CD8-positive, alpha-beta T cell (primary cell): ENCODE measurements at places on chromosomes 2 and 18.

DNA sequence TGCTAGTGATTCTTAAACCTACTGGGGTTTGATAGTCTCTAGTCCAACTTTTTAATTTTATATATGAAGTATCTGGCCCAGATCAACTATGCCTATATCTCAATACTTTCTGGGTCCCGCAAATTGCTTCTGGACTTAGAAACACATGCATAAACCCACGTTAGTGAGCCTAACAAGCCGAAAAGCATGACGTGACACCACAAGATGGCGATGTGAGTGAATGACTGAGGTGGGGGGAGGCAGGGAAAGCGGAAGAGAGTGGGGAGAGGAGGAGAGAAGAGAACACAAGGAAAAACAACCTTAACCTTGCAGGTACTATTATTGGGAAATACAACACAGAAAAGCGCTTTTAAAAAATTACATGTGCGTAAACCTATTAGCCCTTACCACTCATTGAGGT lies 13.8 kb downstream of the PDIA6 start:
- DNase-seq, result no peak

DNA sequence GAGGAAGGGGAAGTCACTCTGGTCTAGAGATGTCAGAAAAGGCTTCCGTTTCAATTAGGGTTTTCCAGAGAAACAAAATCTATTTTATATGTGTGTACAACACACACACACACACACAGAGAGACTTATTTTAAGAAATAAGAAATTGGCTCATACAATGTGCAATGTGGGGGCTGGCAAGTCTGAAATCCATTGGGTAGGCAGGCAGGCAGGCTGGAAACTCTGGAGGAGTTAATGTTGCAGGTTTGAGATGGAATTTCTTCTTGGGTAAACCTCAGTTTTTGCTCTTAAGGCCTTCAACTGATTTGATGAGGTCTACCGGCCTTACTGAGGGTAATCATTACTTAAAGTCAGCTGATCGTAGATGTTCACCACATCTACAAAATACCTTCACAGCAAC lies 62.6 kb downstream of the MDH1 start:
- DNase-seq, result no peak

- no peak for DNase-seq
Measured at GRCh38 chr2:145157741-145158591, 638.0 kb upstream of the ZEB2 start.

DNA sequence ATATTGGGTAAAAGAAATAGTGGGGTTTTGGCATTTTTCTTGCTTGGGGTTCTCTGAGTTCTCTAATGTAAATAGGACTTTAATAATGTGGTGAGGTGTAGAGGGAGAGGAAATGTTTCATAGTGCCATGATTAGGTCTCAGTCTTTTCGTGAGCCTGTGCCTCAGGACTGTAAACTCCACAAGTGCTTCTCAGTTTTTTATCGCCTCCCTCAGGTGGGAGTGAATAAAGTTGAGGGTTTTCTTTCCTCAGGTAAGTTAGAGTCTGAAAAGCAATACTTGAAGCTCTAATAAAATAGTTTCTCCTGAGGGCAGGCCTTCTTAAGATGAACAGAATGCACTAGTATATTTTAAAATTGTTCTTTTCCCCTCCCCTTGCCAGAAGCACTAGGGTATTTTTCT lies 243.1 kb upstream of the SETBP1 start:
- no peak for DNase-seq

- no peak for DNase-seq
Measured at GRCh38 chr2:65686928-65687521, 254.6 kb upstream of the SPRED2 start.

- DNase-seq, result no peak
Measured at GRCh38 chr2:64348386-64349130, 105.4 kb upstream of the LGALSL start.

DNA sequence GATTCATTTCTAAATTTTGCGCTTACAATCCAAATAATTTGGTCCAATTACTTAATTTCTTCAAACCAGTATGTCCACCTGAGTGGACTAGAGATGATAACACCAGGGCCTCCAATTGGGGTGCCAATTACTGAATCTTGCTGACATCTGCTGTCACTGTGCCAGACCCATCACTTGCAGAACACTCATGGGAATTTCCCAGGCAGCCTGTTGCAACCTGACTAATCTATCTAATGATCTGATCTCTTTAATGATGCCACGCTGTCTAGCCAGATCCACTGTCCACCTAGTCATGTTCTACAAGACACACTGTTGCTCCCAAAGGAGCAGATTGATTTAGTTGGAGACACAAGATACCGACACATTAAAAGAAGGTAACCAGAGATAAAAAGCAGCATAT lies 11.8 kb upstream of the LRP1B start:
- DNase-seq, result no peak

- no peak for DNase-seq
Measured at GRCh38 chr2:48854681-48855080, 99.2 kb upstream of the LHCGR start.

DNA sequence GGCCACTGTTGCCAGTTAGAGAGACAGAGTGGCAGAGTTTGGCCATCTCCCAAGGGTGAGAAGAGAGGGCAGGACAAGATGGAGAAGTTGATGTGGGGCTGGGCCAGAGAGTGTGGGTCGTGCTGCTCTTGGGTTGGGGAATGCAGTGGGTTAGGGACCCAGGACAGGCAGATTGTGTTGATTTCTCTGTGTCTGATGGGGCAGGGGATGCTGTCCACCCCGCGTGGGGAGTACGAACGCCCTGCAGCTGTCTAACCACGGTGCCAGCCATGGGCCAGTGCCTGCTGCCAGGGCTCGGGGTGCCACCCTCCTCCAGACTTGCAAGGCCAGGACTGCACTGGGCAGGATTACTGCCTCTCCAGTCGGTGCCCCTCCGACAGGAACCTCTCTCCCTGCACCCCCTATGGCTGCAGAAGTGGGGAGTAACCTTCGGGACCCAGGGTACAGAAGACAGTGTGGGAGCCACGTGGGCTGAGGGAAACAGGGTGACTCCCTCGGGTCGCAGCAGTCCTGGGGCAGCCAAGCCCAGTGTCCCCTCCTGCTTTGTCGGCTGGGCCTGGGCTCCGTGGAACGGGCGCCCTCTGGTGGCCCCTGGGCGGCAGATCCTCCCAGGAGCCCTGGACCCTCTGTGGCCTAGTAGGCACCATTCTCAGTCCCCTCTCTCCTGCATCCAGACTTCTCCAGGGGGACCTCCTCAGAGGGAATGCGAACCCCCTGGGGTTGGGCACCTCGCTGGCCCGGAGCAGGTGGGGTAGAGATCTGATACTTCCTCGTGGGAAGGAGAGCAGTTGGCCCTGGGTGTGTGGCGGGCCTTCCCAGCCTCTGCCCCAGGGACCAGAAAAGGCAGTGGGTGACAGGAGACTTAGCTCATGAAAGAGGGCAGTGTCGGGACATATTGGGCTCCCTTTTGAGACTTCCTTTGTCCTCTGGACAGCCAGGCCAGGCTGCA lies 2.7 kb downstream of the GPC1 start:
- DNase-seq, result peak; percentile 62

DNA sequence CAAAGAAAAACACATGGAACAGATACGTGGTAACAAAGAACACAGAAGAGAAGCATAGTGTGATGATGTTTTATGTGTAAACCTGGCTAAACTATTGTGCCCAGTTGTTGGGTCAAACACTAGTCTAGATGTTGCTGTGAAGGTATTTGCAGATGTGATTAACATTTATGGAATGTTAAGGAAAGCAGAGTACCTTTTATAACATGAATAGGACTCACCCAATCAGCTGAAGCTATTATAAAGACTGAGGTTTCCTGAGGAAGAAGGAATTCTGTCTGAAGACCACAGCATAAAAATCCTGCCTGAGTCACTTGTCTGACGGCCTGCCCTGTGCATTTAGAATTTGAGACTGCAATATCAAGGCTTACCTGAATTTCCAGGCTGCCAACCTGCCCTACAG lies 253.1 kb downstream of the DYM start:
- no peak for DNase-seq

DNA sequence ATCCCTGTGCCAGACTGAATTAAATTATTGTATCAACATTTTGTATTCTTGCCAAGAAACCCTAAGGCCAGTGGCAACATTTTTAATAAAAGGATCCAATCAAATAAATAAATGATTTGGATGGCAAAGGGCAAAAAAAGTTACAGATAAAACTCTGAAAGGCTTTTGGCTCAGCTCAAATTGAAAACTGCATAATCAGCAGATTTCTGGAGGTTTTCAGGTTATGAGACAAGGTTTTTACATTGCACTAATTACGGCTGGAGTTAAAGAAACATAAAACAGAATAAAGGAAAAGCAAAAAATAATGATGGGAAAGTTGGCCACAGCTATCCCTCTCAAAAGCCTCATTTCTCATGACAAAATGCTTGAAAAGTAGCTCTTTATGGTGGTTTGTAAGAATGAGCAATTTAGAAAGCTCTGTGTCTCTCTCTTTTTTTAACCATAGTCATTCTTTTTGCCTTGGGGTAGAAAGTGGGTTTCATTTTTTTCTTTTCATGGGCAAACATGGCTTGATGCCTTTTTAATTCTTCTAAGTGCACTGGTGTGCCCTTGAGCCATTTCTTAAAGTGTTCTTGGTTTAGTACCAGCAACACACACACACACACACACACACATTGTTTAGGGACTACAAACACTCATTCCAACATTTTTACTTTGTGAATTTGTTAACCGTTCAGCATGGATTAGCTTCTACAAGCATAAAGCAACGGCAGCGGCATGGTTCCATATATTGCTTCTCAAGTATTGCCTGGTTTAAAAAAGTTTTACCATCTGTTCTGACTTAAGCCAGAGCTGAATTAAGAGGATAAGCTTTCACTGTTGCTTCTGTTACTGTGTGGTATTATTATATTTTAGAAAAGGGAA lies 747.1 kb upstream of the FSHR start:
- no peak for DNase-seq

- no peak for DNase-seq
Measured at GRCh38 chr2:221551864-221552263, 20.2 kb downstream of the EPHA4 start.

DNA sequence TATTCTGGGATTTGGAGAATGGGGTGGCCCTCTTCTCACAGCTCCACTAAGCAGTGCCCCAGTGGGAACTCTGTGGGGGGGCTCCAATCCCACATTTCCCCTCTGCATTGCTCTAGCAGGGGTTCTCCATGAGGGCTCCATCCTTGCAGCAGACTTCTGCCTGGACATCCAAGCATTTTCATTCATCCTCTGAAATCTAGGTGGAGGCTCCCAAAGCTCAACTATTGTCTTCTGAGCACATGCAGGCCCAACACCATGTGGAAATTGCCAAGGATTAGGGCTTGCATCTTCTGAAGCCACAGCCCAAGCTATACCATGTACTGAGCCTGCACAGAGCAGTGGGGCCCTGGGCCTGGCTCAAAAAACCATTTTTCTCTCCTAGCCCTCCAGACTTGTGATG lies 162.4 kb upstream of the CWC22 start:
- no peak for DNase-seq

GRCh38 chr2:102149644-102150455 lies 7.3 kb downstream of the IL1R1 start:
- DNase-seq, result no peak

GRCh38 chr2:166042356-166042755 lies 85.5 kb downstream of the SCN1A start:
- no peak for DNase-seq

DNA sequence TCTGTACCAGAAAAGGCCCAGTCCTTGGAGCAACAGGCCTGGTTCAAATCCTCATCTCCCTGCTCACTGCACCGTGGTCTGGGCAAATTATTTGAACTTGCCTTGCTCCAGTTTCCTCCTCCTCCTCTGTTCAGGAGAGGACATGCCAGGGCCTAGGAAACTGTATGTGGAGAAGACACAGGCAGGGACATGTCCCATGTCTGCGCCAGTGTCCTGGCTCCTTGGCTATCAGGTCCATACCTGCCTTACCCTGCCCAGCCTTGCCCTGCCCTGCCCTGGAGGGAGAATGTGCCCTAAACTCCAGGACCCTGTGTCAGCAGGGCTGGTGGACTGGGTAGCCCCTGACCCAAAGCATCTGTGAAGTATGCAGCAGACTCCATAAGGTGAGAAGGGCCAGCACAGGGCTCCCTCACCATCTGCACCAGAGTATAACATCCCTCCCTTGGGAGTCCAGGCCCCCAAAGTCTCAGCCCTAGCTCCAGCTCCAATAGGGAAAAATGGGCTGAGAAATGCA lies 165.3 kb downstream of the GALNT1 start:
- no peak for DNase-seq

GRCh38 chr18:27994571-27994970 lies 182.4 kb downstream of the CDH2 start:
- no peak for DNase-seq

DNA sequence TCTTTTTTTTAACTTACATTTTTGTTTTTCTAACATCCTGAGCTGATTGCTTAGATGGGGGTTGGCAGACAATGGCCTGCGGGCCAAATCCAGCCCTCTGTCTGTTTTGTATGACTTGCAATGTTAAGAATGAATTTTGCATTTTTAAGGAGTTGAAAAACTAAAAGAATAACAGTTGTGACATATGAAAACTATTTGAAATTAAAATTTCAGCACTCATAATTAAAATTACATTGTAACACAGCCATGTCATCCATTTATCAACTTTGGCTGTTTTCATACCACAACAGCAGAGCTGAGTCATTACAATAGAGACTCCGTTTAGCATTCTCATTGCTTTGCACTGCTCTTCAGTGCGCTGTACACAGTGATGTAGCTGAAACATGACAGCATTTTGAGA lies 94.1 kb upstream of the MC4R start:
- DNase-seq, result no peak

DNA sequence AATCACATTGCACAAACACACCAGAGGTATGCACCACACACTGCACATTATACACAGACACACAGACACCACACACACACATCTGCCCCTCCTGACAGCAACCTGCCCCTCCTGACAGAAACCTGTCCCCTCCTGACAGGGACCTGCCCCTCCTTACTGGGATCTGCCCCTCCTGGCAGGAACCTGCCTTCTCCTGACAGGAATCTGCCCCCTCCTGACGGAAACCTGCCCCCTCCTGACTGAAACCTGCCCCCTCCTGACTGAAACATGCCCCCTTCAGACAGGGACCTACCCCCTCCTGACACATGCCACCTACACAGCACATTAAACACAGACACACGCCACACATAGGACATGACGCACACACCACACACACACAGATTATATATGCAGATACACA lies 88.9 kb downstream of the PXDN start:
- no peak for DNase-seq

GRCh38 chr2:69026026-69026425 lies 13.0 kb downstream of the ANTXR1 start:
- no peak for DNase-seq

DNA sequence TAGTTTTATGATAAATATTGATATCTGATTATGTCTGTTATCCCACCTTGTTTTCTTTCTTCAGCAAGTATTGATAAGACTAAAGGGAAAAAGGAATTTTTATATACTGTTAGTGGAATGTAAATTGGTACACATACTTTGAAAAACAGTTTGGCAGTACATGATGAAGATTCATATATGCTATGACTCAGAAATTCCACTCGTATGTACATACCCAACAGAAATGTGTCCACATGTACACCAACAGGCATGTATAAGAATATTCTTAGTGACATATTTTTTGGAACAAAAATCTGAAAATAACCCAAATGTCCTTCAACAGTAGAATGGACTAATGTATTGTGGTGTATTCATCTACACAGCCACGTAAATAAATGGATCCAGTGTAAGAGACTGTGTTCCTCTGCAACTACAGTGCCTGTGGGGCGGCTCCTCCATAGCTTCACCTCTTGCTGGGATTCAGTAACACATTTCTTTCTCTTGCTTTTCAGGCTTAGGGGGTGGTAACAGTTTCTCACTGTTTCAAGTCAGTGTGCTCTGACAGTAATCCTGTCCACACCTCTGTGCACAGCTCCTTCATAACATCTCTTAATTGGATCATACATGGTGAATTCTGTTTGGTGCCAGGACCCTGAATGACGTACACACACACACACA lies 35.5 kb upstream of the ALMS1 start:
- no peak for DNase-seq
